ENCODE measurements at places on chromosomes 4 and X.

GRCh38 chrX:13464599-13465275 lies 104.7 kb upstream of the EGFL6 start:
- no peak for DNase-seq

- no peak for DNase-seq
These were observed 1.4 kb downstream of the RWDD4 start for GRCh38 chr4:183657564-183657963.

DNA sequence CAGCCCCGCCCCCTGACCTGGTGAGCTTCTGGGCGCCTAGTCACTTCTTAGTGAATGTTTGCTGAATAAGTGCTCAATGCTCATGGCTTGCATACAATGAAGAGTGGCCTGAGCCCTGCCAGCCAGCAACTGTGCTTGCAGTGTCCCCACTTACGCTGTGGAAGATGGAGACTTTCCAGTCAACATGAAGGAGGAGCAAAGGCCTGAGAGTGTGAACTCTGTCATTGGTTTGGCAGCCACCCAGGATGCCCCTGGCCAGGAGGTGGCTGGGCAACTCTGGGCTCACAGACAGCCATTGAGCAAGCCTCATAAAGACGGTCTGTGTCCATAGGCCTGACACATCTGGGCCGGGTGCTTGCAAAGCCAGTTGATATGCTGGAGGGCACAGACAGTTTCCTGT lies 72.1 kb upstream of the MAMLD1 start:
- DNase-seq: peak; percentile 79

DNA sequence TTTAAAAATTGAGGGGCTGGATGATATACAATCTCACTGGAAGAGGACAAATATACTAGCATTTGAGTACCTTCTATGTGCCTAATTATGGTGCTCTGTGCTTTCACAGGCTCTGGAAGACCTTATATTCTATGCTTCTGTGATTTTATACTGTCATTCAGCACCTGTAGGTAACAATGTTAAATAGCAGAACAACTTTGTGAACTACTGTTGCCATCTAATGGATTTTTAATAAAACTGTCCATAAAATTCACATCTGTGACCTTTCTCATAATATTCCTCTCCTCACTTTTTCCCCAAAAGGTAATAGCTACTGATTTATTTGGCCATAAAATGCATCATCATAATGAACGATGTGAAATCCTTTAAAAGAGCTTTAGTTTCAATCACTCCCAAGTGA lies 21.9 kb downstream of the POU3F4 start:
- no peak for DNase-seq

GRCh38 chr4:40516651-40517050 lies 113.0 kb downstream of the RBM47 start:
- no peak for DNase-seq

DNA sequence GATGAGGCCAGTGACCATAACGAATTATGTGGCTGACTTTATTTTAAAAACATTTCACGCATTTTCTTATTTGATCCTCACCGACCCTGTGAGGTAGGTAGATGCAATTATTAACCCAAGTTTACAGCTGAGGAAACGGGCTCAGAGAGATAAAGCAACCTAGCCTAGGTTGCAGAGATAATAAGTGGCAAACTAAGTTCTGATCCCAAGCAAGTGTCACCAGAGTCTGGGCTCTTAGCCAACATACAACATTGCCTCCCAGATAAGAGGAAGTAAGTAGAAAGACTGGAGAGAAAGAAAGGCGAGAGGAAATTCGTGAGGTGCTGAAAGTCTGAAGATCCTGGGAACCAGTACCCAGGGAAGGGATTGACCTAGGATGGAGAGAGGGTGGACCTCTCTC lies 77.4 kb upstream of the GPR50 start:
- DNase-seq: no peak

DNA sequence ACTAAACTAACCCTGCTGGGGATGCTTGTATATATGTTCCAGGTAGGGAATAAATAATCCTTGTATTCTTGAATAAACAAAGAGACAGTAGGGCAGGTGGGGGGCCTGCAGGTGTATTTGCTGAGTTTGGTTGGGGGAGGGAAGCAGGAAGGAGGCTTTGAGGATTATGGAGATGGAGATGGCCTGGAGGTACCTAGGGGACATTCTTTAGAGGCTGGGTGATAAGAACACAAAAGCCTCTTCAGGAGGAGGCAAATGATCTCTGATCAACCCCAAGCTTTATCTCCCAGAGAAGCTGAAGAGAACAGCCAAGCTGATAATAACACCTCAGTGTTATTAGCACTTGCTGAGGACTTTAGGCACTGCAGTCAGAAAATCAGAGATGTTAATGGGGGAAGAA lies 187.7 kb downstream of the MGST2 start:
- no peak for DNase-seq

DNA sequence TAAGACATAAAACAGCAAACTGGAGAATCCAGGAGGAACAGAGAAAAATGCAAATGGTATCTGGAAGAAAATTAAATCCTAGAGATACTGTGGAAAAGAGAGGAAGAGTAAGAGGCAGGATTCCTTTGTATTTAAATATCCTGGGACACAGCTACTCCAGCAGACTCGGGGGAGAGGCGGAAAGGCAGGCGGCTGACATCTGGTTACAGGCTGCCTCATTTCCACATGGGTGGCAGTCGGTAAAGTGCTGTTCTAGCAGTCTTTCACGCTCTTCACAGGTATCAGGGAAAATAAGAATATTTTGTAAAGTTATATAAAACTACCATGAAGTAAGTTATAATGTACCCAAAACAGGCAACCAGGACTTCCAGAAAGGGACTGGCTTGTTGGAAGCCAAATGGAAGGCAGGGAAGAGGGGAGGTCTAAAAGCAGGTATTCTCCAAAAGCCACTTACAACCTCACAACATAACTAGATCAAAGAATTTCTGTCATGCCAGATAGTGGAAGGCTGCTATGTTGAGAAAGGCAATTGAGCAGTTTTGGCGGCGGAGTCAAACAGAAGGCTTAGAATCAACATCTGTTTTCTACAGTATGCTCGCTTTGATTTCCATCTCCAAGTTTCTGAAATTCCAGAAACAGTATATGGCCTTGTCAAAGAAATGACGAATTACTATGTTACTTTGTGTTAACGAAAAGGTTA lies 1.3 kb upstream of the TIGD2 start:
- DNase-seq: no peak

DNA sequence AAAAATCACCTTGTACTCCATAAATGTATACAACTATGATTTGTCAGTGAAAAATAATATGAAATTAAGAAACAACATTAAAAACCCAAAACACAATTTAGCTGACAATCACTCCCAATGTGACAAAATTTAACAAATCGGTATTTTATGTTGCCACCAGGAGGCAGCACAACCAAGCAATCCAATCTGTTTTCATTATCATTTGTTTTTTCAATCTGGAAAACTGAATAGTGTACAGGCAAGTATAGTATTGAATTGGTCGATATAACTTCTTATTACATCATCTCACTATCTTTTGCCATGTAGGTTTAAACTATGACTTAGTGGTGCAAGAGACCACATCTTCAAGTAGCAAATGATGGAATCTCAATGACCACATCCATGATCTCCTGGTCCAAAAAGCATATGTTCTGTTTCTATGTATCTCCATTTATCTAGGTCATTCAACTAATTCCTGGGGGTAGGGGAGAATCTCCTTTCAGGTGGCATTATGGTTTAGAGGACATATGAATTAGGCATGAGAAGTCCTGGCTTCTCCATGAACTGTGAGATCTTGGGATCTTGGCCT lies 112.9 kb upstream of the AGA start:
- DNase-seq: no peak

GRCh38 chr4:144283526-144283925 lies 143.0 kb upstream of the GYPA start:
- no peak for DNase-seq

DNA sequence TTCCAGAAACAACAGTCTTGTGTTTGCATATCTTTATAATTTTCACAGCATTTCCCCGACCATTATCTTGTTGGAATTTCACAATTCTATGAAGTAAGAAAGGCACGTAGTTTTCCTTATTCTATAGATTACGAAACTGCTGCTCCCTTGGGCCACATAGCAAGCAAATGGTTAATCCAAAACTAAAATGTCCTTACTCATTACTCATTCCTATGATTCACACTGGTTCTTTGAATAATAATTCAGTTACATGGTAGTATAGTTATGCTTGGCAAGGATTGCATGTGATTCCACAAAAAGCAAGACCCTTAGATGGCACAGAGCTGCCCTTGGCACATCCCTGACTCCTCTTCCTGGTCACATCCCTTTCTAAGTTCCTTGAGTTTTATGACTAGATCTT lies 51.2 kb downstream of the OR13H1 start:
- DNase-seq: no peak

DNA sequence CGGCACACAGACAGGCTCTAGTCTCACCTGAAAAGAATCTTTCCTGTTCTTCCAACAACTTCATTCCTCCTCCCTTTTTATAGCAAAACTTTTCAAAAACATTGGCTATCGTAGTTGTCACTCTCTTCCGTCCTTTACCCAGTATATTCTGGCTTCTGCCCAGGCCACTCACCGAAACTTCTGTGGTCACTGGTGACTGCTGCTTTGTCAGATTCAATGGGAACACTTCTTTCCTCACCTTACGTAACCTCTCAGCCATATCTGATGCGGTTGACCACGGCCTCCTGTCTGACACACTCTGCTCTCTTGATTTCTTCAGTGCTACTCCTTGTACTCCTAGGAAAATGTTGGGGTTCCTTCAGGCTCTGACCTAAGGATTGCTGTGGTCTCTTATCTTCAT lies 9.2 kb upstream of the RNF150 start:
- DNase-seq: no peak

DNA sequence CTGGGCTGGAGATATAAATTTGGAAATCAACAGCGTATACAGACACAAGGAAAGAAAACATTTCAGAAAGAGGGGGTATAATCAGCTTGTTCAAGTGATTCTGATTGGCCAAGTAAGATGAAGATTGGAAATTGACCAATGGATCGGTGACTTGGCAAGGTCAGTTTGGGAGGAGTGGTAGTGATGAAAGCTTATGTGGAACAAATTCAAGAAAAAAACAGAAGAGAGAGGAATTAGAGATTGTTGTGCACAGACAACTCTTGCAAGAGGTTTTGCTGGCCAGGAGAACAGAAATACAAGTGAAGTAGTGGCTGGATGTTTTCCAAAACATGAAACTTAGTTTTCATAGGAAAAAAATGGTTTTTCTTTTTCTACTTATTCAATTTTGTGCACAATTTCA lies 16.3 kb downstream of the CD38 start:
- DNase-seq: no peak

DNA sequence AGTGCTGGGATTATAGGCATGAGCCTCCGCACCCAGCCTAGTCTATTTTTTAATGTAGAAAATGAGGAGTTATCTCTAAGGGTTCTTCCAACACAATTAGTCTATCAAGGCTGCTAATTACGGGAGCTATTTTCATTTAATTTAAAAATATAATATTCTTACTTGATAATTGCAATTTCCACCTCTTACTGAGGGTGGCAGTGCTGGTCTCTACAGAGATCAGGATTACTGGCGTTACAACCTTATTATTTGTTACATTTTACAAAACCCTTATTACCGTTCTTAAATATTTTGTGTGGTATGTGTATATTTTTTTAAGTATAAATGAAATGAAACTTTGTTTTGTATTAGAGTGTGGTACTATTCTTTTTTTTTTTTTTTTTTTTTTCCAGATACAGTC lies 17.6 kb upstream of the GK start:
- DNase-seq: no peak

DNA sequence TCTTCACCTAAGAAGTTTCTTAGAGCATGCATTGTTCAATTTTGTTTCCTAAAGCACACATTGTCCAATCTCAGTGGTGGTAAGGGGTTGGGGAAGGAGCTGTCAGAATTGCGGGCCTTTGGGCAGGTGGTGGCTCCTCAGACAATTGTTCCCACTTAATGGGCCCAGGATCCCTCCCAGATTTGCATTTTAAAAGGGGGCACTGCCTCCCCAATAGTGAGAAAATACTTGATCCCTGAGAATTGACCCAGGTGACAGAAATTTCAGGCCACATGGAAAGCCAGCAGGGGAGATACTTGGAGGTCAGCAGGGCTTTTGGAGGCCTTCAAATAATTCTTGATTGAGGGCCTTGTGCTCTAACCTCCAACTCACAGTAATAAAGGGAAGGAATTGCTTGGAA lies 217.1 kb downstream of the ZNF674 start:
- DNase-seq: no peak

- DNase-seq: no peak
These were observed 1.1 kb downstream of the CFAP299 start for GRCh38 chr4:80336582-80336981.

DNA sequence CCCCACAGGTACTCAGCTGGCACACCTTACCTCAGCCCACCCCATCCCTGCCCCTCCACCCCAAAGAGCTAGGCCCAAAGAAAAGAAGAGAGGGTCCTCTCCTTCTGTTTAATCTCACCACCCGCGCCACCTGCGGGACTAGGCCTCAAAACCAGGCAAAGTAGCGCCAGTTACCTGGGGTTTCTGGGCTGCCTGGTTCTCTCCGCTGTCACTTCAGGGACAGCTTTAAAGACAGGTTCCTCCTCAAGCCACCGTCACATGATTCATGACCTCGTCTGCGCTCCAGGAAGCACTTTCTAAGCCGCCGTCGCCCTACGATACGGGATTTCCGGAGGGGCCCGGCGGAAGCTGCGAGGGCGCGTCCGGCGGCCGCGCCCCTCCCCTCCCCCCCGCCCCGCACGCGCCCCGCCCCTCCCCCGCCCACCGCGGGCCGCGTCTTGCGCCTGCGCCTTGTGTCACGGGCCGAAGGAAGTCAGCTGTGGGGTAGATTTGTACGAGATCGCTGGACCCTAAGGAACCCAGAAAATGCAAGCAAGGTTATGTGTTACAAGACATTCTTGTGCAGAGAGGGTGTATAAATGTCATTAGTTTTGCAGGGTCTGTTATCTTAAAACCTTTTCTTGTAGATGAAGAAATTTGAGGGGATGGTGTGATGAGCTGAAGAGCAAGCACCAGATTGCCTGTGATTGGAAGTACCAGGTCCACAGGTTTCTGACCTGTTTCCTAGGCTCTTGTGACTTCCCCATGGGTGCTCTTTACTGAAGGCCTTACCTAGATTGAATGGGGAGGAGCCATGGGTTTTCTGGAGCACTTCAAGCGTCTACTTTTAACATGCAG lies at the start of gene LAMTOR3:
TSS of gene LAMTOR3 (minus strand) at position 267 of the 837 bp plus-strand sequence. CDS start 464 bp downstream, outside the sequence.
- DNase-seq: peak; percentile 88

GRCh38 chr4:8129785-8130184 lies 28.8 kb downstream of the ABLIM2 start:
- DNase-seq: no peak
